ENCODE measurements at places on chromosomes 6 and 20.
A peak's percentile ranks its signal among the peaks of the same experiment; 100 is the strongest.

- no peak for DNase-seq
These were observed 105.7 kb downstream of the MTFR2 start for GRCh38 chr6:136144251-136145023.

DNA sequence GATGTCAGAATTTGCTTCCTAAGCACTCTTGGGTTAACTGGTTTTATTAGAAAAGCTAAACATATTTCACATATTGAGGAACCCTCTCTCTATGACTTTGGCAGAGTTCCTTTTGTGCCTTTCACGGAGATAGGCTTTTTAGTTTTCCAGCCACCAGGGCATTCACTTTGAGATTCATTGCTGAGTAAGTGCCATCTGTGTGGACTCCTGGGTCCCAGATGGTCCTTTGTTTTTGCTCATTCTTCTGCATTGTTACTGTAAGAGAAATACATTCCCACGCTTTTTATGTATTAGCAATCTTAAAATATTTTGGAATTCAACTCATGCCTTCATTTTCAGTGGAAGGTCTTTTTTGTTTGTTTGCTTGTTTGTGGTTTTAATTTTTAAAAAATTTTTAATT, 76.3 kb upstream of the PHACTR2 start:
- DNase-seq, result no peak

DNA sequence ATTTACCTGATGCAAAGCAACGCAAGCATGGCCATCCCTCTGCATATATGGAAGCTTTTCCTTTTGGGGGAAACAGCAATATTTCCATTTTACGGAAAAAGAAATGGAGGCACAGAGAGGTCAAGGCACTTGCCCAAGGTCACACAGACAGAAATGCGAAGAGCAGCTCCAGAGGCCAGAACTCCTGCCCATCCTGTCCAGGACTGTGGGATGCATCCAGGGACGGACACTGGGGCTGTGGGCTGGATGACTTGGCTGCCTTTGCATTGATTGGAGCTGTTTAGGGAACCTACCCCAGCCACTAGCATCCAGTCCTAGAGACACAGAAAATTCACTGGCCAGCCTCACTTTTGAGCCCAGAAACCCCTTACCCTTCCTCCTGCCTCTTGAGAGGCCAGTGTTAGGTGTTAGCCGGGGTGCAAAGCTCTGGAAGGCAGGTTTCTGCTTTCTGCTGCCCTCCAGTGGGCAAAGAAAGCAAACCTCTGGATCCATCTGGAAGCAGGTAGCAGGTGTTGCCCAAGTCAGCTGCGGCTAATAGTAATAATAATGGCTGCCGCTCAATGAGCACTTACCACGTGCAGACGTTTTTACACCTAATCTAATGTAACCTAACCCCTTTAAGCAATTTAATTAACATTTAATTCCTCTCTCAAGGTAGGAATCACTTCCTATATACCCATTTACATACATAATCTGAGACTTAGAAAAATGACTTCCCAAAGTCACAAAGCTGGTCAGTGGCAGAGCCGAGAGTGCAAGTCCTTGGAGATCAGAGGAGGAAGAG, 31.7 kb upstream of the CCN5 start:
- DNase-seq, result no peak

GRCh38 chr6:36094753-36095496, 35.4 kb upstream of the MAPK13 start:
- DNase-seq, result peak; percentile 51

DNA sequence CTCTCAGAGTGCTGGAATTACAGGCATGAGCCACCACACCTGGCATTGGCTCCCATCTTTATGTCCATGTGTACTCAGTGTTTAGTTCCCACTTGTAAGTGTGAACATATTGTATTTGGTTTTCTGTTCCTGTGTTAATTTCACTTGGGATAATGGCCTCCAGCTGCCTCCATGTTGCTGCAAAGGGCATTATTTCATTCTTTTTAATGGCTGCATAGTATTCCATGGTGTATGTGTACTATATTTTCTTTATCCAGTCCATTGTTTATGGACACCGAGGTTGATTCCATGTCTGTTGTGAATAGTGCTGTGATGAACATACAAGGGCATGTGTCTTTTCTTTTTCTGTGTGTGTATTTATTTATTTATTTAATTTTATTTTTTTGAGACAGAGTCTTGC, 47.7 kb downstream of the MYO6 start:
- no peak for DNase-seq

DNA sequence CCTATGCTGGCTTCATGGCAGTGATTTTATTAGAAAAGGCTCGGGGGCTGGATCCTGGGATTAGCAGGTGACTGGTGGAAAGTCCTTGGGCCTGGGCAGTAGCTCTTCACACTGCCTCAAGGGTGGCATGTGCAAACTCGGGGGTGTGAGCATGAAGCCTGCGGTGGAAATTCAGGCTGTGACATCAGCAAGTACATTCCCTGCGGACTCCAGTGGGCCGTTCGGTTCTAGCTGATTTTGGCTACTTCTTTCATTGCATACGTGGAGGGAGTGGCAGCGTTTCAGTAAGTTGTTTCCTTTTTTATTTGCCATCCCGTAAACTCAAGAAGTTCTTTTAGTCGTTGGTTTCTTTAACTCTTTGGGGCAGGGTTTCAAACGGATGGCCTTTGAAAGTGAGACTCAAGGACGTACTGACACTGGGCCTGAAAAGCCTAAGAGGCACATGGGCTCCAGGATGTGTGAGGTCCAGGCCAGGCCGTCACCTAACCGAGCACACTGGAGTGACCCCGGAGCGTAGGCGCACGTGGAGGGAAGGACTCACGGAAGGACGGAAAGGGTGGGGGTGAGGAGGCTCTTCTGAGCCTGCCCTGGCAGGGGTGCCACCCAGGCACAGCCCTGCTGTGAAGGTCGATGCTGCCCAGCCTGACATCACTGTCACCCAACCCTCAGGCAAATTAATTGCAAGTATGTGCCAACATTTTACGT, 104.0 kb upstream of the FRMD1 start:
- DNase-seq, result no peak

DNA sequence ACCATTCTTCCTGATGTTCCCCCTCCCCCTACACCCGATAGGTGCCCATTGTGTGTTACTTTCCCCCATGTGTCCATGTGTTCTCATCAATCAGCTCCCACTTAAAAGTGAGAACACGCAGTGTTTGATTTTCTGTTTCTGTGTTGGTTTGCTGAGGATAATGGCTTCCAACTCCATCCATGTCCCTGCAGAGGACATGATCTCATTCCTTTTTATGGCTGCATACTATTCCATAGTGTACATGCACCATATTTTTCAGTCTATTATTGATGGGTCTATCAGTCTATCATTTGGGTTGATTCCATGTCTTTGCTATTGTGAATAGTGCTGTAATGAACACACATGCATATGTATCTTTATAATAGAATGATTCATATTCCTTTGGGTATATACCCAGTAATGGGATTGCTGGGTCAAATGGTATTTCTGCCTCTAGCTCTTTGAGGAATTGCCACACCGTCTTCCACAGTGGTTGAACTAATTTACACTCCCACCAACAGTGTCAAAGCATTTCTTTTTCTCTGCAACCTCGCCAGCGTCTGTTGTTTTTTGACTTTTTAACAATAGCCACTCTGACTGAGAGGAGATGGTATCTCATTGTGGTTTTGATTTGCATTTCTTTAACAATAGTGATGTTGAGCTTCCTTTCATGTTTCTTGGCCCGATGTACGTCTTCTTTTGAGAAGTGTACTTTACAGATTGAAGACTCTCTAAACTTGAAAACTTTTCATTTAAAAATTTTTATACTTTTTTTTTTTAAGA, 41.0 kb upstream of the GCNT2 start:
- DNase-seq, result no peak

DNA sequence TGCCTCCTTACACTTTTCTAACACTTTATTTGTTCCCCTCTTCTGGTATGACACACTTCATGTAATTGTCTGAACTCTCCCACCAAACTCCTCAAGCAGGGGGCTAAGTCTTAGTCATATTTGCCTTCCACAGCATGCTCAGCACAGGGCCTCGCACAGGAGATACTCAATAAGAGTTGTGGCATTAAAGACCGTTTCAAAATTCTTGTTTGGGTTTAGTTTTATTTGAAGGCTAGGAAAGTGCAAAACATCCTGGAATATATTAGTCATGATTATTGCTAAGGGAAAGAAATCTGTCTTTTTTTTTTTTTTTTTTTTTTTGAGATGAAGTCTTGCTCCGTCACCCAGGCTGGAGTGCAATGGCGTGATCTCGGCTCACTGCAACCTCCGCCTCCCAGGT, 137.6 kb upstream of the ECI2 start:
- no peak for DNase-seq

GRCh38 chr6:3913958-3914337, 64.8 kb downstream of the FAM50B start:
- no peak for DNase-seq

- no peak for DNase-seq
These were observed 68.5 kb upstream of the ZNF184 start for GRCh38 chr6:27541212-27541932.

- no peak for DNase-seq
These were observed 65.8 kb downstream of the ADGRG6 start for GRCh38 chr6:142367501-142368018.

- DNase-seq, result no peak
These were observed 40.3 kb upstream of the RALGAPA2 start for GRCh38 chr20:20752712-20753111.

GRCh38 chr6:160084198-160084776, 37.3 kb upstream of the SLC22A1 start:
- no peak for DNase-seq

- peak; percentile 64 for DNase-seq
These were observed 300.7 kb downstream of the TENT5A start for GRCh38 chr6:81451787-81452186.

DNA sequence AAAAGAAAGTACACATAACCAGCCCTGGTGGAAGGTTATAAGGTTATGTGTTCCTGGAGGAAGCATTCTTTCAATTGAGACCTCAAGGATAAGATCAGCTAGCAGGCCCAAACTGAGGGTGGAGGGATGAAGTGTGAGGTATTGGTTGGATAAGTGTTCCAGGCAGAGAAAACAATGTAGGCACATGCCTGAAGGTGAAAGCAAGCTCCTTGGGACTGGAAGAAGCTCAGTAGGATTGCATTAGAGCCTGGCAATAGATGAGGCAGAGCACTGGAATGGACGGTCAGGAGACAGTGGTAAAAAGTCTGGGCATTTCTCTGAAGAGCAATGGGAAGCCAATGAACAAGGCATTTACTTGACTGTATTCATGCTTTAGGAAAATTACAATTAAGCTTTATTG, 89.9 kb upstream of the SHLD1 start:
- no peak for DNase-seq

GRCh38 chr20:497979-498378, 35.6 kb upstream of the TBC1D20 start:
- DNase-seq, result no peak

GRCh38 chr6:108665495-108666196, 104.9 kb downstream of the FOXO3 start:
- DNase-seq, result no peak

- no peak for DNase-seq
These were observed 497.1 kb downstream of the CD83 start for GRCh38 chr6:14614631-14615030.

DNA sequence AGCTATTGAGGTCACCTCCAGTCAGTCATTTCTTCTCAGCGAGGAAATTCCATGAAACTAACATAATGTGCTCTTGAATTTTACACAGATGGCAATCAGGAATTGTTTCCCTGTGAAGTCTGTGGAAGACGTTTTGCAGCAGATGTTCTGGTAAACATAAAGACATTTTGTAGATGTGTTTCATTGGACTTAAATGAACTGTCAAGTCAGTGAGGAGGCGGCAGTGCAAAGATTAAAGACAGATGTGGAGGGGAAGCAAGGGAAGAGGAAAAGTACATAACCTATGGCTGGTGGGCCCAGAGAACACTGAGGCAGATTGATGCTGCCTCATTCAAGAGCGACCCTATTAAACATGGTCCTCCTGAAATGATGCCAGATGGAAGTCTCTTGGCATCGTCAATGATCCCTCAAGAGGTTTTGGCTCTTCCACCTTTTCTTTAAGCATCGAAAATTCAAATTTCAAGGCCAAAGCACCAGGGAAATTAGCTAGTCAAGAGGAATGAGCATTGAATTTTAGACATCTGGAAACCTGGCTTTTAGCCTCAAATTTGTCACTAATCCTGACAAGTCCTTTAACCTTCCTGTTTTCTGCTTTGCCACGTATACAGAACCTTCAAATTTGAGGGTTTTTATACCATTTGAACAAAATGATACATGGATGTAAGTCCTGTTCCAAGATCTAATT, 20.1 kb downstream of the ZC2HC1B start:
- no peak for DNase-seq

DNA sequence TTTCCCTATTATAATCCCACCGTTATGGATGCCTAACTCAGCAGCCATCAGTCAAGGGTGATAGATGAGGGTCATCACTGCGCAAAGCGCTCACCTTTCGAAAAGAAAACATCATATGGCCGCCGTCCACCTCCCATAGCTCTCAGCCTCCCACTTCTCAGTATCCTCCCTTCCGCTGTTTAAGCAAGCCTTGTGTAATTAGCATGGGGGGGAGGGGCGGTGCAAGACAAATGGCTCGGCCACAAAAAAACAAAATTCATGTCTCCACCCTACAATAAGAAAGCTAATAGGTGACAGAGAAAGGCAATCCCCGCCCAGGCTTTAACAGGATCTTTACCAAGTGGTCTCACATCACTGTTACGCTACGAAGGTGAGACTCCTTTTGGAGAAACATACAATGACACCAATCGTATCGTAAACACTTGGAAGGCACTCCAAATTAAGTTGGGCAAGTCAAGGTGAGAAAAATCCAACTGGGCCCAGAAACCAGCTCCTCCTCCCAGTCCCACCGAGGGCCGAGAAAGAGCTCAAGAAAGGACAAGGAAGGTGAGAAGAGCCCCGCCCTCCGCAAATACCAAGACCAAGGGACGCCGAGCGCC, 645 bp downstream of the DDX39B start:
- DNase-seq, result no peak

- DNase-seq, result no peak
These were observed 56.0 kb downstream of the CDK5RAP1 start for GRCh38 chr20:33345342-33345741.

DNA sequence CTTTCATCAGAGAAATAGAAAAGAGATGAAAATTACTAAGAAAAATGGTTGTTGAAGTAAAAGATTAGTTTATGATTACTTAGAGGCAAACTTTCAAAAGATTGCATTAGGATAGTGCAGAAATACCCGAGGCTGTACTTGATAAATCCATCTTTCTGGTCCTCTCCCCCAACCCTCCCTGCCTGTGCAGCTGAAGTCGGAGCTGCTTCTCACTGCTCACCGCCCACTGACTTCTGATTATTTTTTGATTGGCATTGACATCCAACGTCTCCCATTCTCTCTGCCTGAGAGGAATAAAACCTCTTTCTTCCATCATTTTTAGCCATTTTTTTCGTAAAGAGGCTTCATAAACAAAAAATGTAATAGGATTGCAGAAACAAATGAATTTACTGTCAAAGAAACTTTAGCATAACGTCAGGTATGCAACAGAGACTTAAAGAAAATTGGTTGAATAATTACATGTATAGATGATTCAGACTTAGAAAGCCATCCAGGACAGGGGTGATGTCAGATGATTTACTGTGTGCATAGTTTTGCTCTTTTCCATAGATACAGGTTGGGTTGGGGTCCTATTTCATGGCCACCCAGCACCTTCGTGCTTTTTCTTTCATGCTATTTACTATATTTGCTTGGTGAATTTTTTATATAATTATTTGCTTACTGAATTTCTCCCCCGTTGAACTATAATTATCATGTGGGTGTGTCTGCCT, 53.6 kb upstream of the EDN3 start:
- no peak for DNase-seq

GRCh38 chr6:17476511-17476910, 83.1 kb downstream of the CAP2 start:
- DNase-seq, result no peak

- no peak for DNase-seq
These were observed 183.5 kb upstream of the CST7 start for GRCh38 chr20:24765316-24766142.
